CD4-positive, CD25-positive, alpha-beta regulatory T cell (primary cell): ENCODE measurements at places on chromosomes 7 and 10. TPM values are rescaled to one million over a fixed set of nuclear protein-coding genes. Genes with fewer than 3 reads are reported as not detected.

Gene UPK3BL2
- polyA plus RNA-seq: 3.3 TPM

Gene SUN3
- polyA plus RNA-seq: not detected

Gene TFR2
- polyA plus RNA-seq: 1.2 TPM

Gene STN1
- polyA plus RNA-seq: 113 TPM

Gene TRIM73
- 1.3 TPM for polyA plus RNA-seq

Gene ODAD2
- polyA plus RNA-seq: not detected

Gene LIPK
- polyA plus RNA-seq: not detected

Gene RBP3
- polyA plus RNA-seq: not detected

Gene GPR146
- polyA plus RNA-seq: 21.3 TPM

Gene ZNF800
- polyA plus RNA-seq: 55.0 TPM

Gene OPN4
- polyA plus RNA-seq: not detected

Gene LRRC18
- not detected for polyA plus RNA-seq

Gene THSD7A
- not detected for polyA plus RNA-seq

Gene C1QL3
- polyA plus RNA-seq: 0.38 TPM

Gene SPDYE8
- polyA plus RNA-seq: not detected

Gene GIMAP1
- 48.4 TPM for polyA plus RNA-seq

Gene STK17A
- polyA plus RNA-seq: 139 TPM

Gene ZNF485
- 6.9 TPM for polyA plus RNA-seq

Gene PRF1
- 170 TPM for polyA plus RNA-seq

Gene CRYGN
- not detected for polyA plus RNA-seq

Gene SORCS3
- not detected for polyA plus RNA-seq

Gene FGF8
- polyA plus RNA-seq: not detected

Gene TMEM213
- not detected for polyA plus RNA-seq

Gene CHPF2
- polyA plus RNA-seq: 24.8 TPM

Gene NUDCD3
- 71.1 TPM for polyA plus RNA-seq

Gene NKX2-3
- polyA plus RNA-seq: not detected

Gene FLNC
- not detected for polyA plus RNA-seq

Gene HMX3
- polyA plus RNA-seq: not detected
